Jurkat, Clone E6-1 (cell line): ENCODE measurements at places on chromosomes 11 and 22.

DNA sequence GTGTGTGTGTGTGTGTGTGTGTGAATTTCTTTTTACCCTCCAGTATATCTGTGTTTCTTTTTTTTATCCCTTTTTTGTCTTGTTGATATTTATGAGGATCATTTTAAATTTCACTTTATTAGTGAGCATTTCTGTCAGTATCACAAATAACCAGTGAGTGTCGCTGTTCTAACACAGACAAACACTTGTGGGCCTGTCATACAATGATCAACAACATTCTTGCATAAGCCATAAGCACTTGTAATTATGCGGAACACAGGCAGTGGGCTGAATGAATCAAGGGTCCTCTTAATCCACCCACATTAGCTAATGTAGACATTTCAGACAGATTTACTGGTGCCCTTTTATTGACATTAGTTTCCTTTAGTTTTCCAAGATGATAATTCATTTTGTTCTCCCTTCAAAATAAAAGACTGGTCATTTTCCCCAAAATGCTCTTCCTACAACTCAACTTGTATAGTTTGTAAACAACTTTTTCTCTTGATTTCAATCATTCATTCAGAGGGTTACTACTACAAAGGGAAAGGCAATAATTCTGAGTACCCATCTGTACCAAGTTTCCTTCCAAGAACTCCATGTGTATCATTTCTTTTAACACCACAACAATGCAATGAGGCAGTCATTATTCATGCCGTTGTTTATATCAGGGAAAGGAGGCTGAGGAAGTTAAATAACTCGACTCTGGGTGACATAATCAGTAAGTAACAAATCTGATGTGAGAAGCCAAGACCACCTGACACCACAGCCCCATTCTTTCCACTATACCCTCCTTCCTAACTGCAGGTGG is 34.5 kb upstream of the ANO3 start:
- peak; percentile 52 for DNase-seq

- DNase-seq, result no peak
Observed at GRCh38 chr22:40612291-40612751, 24.2 kb downstream of the MRTFA start.

DNA sequence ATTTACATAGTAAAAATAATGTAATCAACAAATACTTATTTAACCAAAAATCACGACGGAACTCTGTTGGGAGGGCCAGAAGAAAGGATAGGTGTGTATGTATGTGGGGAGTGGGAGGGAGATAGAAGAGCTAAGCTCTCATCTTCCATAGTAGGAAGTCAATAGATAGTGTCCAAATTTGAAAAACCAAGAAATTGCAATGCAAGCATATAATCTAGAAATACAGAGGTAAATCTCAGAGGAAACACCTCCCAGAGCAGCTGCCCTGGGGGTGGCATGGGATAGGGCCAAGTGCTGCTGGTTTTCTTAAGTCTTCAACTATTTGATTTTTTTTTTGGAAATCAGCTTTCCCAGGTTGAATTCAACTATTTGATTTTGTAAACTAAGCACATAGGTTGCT is 16.9 kb downstream of the C11orf86 start:
- DNase-seq, result no peak

DNA sequence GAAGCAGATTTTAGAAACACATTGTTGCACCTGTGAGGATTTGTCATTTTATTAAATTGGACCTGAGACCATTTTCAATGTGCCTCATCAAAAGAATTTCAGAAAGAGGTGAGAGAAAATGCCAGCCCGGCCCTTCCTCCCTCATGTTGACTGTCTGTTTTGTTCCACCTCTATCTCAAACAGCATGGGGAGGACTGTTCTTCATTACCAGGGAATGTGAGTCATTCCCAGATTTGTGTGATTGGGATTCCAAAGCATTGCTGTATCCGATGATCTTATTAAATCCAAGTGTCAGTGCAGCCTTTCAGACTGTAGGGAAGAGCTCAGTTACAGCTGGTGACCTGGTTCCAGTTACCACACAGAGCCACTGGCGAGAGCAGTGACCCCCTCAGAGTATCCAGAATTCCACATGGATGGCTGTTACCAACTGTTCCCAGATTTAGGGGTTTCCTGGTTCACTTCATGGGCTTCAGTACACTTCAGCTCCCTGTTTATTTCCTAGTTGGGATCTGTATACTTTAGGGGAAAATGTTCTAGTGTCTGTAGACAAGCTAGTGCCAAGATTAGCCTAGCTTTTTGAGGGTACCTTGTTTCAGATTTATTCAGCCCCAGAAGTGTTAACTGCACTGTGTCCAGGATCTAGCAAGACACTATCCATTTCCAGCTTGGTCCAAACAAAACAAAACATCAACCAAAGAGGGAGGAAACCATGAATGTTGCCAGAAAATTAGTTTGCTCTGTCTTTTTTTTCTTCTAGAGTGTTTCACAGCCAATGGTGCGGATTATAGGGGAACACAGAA is 20.9 kb downstream of the KREMEN1 start:
- no peak for DNase-seq

- no peak for DNase-seq
Observed at GRCh38 chr22:39518996-39519680, 1.2 kb upstream of the ATF4 start.

DNA sequence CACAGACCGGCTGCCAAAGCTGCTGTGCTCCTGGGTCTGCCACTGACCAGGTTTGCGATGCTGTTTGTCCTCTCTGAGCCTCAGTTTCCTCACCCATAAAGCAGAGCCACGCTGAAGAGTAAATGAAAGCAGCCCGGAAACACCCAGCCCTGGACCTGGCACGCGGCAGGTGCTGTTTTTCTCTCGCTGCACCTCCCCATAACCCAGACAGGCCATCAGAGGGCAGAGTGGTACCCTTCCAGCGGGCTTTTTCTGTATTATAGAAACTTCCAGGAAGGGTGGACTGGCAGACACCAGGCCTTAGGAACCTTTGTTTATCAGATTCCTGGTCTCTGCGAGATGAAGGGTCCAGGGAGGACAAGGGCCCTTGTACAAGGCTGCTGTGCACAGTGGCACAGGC is 17.9 kb upstream of the FGF19 start:
- no peak for DNase-seq

DNA sequence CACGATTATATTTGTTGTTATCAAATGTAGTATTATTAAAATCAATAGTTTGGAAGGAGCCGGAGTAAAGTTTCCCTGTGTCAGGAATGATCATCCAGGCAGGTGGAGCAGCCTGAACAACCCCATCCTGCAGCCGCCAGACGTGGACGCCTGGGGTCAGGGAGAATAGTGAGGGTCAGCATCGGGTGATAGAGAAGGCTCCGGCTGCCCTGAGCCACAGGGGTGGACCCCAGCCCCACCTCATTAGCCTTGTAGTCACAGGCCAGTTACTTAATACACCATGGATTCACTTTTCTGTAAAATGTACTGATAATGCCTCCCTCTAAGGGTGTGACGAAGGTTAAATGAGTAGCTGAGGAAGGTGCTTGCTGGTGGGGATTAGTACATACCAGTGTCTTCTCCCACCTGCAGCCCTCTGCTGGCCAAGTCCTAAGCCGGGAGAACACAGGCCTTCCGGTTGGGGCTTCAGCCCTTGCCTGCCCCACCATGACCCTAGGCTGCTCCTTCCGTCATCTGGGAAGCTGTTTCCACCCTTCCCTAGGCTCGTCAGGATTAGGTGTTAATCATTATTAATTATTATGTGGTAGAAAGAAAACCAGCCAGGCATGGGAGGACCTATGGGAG is 14.9 kb downstream of the TMEM121B start:
- no peak for DNase-seq

DNA sequence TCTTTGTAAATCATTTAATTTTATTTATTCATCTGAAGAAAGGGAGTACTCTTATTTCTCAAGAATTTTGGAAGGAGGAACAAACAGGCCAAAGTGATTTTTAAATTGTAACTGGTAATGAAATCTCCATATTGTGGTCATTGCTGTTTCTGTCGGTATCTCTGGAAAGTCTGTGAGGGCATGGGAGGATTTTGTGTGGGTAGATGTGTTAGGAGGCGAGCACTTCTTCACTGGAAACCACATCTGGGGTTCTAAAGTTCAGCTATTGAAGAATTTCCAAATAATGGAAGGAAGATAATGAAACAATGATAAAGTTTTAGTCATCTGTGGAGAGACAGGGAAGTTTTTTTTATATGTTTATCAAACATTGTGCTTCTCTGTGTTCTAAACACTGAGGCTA is 6.6 kb downstream of the TRIM34 start:
- no peak for DNase-seq

DNA sequence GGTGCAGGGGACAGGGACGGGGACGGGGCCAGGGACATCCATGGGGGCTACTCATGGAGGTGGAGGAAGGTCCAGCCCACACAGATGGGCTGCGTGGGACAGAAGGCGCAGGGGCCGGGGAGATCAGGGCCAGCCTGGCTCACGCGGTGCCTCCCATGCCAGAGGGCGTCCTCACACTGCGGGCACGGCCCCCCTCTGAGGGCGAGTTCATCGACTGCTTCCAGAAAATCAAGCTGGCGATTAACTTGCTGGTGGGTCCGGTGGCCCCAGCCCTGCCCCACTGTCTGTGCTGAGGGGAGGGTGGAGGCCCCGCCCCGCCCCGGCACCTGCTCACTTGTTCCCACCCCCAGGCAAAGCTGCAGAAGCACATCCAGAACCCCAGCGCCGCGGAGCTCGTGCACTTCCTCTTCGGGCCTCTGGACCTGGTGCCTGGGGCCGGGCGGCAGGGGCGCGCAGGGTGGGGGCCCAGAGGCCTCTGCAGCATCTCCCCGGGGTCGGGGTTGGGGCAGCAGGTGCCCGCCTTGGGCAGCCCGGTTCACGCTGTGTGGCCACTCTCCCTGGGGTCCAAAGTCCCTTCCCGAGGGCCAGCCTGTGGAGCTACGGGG is 15.8 kb downstream of the EPS8L2 start:
- DNase-seq, result no peak

DNA sequence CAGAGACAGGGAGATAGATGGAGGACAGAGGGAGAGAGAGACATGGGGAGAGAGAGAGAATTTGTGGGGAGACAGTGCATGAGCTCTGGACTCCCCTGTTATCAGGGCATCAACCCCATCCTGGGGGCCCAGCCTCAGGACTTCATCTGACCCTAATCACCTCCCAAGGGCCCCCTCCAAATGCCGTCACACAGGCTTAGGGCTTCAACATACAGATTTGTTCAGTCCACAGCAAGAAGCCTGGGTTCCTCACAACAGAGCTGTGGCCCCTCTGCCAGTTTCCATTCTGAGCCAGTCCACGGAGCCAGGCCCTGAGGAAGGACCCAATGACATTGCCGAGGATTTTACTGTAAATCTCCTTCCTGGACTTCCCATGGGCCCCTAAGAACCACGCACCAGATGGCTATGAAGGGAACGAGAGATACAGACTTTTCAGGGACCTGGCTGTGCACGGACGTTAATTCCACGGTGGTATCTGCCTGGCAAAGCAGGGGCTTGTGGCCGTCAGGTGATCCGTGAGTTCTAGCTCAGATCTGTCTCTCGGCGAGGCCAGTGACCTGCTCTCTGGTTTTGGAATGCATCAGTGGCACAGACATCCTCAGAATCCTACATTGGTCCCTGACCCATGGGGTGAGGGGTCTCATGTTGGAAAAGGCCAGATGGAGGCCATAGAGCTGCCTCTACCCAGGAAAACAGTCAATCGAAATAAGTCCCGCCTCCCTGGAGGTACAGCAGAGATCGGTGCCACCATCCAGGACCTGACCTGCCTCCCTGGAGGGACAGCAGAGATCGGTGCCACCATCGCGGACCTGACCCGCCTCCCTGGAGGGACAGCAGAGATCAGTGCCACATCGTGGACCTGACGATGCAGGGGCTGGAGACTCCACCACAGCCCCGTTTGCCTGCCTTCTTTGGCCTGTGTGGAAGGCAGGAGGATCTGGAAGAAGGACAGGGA is 8.7 kb upstream of the B4GALNT4 start:
- no peak for DNase-seq

DNA sequence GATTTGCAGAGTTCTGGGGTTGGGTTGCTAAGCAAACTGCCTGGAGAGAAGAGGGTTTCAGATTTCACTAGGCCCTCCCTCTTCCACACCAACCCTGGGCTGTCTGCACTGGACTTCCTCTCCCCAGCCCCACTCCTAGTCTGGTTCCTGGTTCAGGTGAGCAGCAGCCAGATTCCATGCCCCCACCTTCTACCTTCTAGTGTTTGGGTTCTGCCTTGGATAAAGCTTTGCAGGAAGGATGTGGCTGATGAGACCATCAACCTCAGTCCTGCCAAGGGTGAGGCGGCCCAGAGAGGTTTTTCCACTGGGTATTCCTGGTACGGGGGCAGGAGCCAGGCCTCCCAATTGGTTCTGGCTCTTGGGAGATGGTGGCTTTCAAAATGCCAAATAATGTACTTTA is 68.3 kb downstream of the BCR start:
- DNase-seq, result no peak

GRCh38 chr11:10498022-10498400 is 42.9 kb downstream of the AMPD3 start:
- DNase-seq, result no peak

- DNase-seq, result no peak
Observed at GRCh38 chr11:74703211-74703610, 28.0 kb downstream of the CHRDL2 start.

- DNase-seq, result no peak
Observed at GRCh38 chr11:109512249-109512648, 90.3 kb downstream of the C11orf87 start.

- no peak for DNase-seq
Observed at GRCh38 chr11:88178191-88178590, 2.9 kb upstream of the RAB38 start.

DNA sequence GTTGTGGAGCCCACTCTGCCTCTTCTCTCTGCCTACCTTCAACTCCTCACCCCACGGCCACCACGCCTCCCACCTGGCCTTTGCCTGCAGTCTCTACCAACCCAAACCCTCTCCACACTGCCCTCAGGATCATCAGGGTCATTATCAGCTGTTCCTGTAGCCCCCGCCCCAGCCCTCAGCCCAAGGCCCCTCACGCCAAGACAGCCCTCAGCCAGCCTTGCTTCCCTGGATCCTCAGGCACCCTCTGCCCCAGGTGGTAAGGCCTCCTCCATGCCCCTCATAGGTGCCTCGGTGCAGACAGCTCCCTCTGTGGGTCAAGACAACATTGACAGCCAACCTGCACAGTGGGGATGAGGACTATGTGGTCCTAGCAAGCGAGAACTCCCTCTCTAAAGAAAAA is 1.7 kb downstream of the SBF1 start:
- peak; percentile 54 for DNase-seq
